ENCODE measurements at places on chromosomes 3 and 15.

DNA sequence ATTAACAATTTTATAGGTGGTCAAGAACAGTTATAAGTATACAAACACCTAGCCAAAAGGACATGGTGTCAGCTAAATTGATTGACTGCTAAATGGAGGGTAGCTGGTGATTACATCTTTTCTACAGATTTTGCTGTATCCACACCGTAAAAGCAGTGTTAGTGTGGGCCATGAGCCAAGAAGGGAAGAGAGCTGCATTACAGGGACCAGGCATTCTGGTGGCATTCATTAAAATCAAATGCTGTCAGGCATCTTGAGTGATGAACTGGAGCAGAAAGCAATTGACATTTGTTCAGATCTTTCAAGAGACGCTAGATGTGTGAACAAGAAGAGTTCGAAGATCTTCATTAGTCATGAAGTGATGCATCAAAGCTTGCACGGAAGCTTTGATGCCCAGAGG is 177.9 kb downstream of the ARPP21 start:
- DNase-seq, result no peak

GRCh38 chr3:138477120-138477519 is 42.7 kb downstream of the ESYT3 start:
- no peak for DNase-seq

DNA sequence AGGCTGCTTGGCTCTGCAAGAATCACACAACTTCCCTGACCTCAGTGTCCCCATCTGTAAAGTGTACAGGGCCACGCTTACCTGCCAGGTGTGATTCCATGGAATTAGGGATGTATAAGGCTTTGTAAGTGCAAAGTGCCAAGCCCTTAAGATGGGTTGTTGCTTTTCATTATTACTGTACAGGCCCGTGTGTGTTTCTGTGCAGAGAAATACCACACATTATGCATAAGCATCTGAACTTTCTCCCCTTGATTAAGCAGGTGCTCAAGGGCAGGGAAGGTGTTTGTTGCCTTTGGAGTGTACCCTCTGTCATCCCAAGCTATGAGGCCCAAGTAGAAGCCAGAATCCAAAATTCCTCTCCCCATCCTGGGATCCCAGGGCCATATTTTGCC is 13.6 kb upstream of the HRH1 start:
- DNase-seq, result no peak

DNA sequence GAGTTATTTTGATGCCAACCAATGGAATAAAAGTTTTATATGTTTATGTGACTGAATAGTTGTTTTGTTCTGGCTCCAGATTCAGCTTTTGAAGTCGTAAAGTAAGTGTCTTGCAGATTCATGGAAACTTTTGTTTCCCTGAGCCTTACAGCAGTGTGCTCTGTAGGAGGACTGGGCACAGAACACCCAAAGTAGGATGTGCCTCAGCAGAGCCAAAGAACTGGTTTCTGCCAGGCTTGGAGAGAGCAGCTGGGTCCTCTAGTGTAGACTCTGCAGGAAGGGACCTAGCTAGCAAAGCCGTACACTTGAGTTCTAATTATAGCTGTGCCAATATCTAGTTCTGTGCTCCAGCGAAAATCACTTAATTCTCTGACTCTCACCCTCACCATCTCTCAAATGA is 261.2 kb upstream of the DNAJC19 start:
- no peak for DNase-seq

- no peak for DNase-seq
Observed at GRCh38 chr3:31253782-31254181, 278.9 kb upstream of the STT3B start.

- DNase-seq, result no peak
Observed at GRCh38 chr3:38964646-38965045, 87.1 kb downstream of the SCN11A start.

GRCh38 chr3:136535906-136536305 is 216.3 kb downstream of the STAG1 start:
- DNase-seq, result no peak

GRCh38 chr3:45817831-45818522 is 21.6 kb upstream of the SLC6A20 start:
- DNase-seq, result no peak

GRCh38 chr3:197475514-197475913 is 80.3 kb downstream of the BDH1 start:
- no peak for DNase-seq

GRCh38 chr3:107627962-107628542 is 105.3 kb downstream of the BBX start:
- DNase-seq, result no peak

Measured in stimulated activated CD4-positive, alpha-beta T cell treated with anti-CD3 and anti-CD28 coated beads, Interleukin-12 subunit alpha, Interleukin-12 subunit beta, amount 100 ng/mL, for 4 hours (primary cell).